ENCODE measurements at places on chromosomes 5 and 9.

DNA sequence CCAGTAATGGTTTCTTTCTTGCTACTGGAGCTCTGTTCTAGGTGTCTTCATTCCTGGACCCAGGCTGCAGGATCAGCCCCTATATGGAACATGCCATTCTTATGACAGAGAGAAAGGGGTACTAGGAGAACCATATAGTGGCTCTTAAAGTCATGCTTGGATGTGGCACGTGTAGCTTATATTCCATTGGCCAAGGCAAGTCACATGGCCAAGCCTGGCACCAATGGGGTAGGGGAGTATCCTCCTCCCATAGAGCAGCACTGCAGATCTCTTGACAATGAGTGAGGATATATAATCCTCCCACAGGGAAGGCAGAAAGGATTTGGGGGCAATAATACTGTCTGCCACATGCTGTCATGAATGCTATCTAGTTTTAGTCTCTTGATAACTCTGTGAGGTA is 193.3 kb downstream of the PALM2AKAP2 start:
- no peak for DNase-seq

- no peak for DNase-seq
Observed at GRCh38 chr9:88871669-88872068, 119.6 kb upstream of the S1PR3 start.

GRCh38 chr5:171449426-171449825 is 30.0 kb downstream of the FGF18 start:
- no peak for DNase-seq

DNA sequence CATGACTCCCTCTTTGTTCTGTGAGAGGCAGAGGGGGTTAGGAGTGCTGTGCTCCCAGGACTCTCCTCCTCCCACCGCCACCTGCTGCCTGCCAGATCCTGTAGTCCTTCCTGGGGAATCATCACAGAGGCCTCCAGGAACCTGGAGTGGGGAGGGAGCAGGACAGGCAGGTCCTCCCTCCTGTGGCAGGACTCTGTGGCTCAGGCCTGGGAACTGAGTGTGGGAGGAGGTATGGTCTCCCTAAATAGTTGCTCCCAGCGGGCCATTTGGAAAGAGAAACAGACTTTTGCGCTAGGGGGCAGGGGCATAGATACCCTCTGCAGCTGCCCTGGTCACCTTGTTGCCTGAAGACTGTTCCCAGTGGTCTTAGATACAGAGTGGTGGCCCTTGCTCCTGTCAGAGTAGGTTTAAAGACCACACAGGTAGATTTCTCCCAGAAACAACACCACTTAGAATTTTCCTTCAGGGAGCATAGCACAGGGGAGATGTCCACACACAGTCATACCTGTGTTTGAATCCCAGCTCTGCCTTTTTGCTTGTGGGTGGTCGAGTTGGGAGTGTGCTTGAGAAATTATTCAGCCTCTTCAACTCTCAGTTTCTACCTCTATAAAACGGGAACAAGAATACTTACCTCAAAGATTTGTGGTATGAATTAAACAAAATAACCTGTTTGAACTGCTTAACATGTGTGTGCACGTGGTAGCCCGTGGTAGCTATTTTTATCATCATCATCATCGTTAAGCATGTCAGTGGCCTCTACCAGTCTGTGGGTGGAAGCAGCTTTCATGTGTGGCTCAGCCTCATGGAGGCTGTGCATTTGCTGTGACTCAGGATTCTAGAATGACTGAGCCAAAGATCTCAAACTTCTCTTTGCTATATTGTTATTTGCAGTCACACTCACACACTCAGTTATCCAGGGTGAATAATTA is 55.8 kb downstream of the SLC22A5 start:
- no peak for DNase-seq

- DNase-seq = peak; percentile 95
Observed at GRCh38 chr9:79976257-79977073, 404.7 kb downstream of the TLE4 start.

GRCh38 chr5:106876665-106877194 is 794.0 kb downstream of the EFNA5 start:
- no peak for DNase-seq

DNA sequence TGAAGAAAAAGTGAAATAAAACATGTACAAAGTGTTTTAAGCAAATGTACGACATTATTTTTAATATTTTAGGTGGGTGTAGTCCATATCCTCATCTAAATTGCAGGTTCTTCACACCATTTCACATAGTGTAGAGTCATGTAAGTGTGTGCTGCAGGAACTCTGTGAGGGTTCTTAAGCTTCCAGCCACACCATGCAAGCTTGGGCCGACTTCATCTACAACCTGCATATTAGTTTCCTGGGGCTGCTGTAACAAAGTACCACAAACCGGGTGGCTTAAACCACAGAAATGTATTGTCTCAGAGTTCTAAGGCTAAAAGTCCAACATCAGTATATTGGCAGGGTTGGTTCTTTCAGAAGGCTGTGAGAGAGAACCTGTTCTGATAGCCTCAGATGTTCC is 10.2 kb downstream of the PAM start:
- DNase-seq = no peak

DNA sequence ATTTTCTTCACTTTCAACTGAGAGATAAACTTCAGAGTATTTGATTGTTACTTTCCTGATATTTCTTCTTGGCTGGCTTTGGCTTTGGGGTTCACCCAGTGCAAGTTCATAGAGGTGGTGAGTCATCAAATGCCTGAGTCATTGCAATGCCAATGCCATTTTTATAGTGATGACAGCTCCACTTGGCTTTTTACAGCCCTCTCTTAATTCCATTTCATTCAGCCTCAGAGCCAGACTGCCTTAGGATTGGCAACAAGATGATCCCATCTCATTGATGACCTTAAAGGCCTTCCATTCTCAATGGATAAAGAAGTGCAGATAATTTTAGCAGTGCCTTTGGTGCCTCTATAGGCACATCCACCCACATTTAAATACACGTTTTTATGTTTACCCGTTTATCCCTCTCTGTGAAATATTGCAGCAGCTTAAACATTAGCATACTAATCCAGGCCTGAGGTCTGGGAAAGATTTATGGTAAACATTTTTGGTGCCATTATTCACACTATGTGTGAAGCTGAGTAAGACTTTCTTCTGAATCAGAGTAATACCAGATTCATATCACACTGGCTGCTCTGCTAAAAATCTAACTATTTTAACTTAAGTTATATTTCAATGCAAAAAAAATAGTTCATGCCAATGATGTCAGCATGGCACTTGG is 88.9 kb upstream of the TYRP1 start:
- peak; percentile 82 for DNase-seq

DNA sequence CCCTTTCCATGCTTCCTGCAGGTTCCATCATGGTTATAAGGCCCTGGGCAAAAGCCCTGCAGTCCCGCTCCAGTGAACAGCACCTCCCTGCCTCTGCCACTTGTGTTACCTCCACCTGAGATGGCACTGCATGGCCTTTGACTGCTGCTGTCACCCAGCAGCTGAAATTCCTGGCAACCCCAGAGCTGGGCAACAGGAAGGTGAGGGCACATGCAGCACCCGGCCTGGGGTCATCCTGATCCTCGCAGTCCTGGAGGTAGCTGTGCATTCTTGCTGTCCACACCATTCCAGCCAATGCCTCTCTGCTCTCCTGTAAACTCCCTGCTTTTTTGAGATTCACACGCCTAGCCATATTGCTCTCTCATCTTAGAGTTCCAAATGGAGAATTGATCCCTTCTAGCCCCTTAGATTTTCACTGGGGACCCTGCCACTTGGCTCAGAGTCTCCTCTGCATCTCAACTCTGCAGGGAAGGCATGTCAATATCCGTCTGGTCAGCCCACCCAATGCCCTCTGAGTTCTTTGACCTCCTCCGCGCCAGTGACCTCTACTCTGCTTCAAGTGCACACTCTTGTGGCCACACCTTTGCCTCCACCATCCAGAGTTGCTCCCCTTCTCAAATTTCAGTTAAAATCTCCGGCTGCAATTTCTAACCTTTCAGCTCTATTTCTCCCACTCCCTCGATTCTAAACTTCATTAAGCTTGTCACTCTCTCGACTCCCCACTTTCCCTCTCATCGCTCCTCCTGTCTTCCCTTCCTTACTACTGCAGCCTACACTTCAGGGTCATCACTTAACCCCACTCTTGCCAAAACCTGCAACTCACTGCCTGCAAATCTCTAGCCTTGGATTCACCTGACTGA is 93.4 kb downstream of the ANKH start:
- no peak for DNase-seq

GRCh38 chr9:84708400-84708799 is 38.9 kb downstream of the NTRK2 start:
- no peak for DNase-seq

- no peak for DNase-seq
Observed at GRCh38 chr9:87684627-87685219, 41.2 kb upstream of the CTSL start.

- DNase-seq = no peak
Observed at GRCh38 chr5:37869216-37869615, 29.4 kb upstream of the GDNF start.

DNA sequence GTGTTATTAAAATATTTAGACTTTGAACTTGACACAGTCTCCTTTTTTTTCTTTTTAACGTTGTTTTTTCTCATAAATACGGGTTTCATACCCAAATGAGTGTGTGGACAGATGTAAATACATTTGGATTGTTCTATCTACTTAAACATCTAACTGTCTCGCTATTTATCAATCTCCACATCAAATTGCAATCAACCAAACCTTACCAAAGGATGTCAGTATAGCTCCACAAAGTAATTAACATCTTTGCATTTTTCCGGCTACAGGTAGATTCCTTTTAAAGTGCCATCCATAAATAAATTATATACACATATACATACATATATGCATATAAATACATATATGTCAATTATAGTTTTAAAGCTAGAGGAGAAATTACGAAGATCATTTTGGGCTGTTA is 705 bp upstream of the CDH10 start:
- DNase-seq = no peak

GRCh38 chr5:125151150-125151900 is 404.9 kb upstream of the ZNF608 start:
- DNase-seq = no peak

DNA sequence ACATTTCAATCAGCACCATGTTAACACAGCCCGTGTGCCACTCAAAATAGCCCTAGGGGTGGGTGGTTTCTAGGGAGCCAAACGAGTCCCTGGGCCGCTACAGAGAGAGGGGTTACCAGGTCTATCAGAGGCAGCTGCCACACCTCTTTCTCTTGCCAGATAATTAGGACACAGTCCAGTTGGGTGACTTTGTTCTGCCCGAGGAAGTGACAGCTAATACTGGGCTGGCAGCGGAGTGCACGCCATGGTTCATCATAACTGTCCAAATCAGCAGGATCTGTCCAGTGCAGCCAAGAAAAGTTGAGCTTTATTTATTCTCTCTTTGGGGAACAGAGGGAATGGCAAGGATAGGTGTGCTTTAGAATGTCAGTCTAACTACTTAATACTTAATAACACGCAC is 583.8 kb downstream of the BRINP1 start:
- no peak for DNase-seq

DNA sequence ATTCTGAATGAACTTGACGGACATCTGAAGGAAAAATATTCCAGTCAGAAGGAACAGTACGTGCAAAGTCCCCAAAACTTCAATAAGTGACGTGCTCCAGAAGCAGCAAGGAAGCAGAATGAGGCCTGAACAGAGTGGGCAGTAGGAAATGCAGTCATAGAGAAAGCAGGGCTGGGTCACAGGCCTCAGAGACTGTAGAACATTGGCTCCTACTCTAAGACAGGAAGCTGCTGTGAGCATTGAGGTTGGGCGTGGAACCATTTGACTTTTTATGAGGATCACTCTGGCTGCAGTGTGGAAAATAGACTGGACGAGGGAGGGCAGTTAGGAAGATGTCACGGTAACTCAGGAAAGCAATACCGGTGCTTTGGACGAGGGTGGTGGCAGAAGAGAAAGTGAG is 64.0 kb downstream of the DOCK8 start:
- no peak for DNase-seq

DNA sequence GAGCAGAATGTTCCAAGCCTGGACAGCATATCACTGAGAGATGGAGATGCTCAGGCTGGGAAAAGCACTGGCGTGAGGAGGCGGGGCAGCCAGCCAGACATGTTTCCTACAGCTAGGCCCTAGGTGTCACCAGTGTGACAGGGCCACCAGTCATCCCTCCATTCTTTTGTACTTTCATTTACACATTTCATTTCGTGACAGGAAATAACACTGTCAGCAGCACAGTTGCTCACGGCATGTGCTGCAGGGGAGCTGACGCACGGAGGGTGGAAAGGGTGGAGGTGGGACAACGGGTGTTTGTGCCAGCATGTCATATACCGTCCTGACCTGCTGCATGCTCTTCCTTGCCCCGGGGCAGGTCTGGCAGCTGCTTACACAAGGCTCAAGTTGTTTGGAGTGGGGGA is 14.8 kb upstream of the CEMIP2 start:
- no peak for DNase-seq

DNA sequence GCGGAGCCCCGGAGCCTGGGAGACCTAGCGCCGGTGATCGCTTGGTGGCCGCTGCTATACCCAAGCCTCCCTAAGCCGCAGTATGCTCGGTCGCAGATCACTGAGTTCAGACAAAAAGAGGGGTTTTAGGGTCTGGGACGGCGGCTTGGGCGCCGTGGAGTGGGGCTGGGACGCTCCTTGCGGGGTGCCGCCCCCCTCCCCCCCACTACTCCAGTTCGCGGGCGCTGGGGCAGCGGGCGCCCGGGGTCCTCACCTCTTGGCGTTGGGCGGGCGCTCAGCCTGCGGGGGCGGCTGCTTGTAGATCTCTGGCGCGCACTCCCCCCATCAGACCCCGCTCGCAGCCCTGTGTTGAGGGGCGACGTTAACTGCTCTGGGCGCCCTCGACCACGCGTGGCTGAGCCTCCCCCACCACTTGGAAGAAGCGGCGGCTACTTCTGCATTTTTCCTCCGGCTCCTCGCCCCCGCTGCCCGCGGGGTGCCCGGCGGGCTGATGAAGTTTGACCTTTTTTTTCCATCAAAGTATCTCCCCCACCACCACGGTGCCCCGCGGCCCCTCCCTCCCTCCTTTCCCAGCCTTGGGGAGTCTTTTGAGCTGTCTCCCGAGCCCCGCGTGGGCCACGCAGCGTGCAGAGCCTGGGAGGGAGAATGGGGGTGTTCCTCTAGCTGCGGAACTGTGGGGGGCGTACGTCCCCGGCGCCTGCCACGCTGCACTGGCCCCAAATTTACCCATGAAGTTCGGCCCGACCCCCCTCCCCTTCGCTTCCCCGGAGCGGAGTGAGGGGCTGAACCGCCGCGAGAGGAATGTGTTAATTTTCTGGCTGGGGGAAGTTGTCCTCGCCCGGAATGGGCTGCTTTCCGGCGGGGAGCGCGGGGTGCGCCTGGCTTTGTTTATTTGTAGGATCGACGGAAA is 1.2 kb downstream of the CXXC5 start:
- no peak for DNase-seq

GRCh38 chr5:180083529-180084060 is 12.0 kb upstream of the RNF130 start:
- DNase-seq = no peak

GRCh38 chr5:14767735-14768507 is 103.4 kb downstream of the OTULIN start:
- DNase-seq = no peak

GRCh38 chr9:94872891-94873511 is 146.5 kb downstream of the AOPEP start:
- DNase-seq = no peak

DNA sequence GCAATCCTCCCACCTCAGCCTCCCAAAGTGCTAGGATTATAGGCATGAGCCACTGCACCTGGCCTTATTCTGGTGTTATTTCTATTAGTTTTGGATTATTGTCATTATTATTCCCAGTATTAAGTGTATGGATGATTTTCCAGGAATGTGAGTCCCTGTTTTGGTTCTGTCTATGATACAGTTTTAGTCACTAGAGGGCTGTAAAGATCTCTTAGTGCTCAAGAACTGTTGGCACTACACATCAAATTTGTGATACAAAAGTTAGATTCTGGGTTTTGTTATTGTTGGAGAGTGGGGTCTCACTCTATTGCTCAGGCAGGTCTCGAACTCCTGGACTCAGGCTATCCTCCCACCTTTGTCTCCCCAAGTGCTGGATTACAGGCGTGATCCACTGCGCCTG is 12.1 kb downstream of the CCL28 start:
- no peak for DNase-seq

Measured in retinal pigment epithelial cell (primary cell).